Hematopoietic multipotent progenitor cell treated with erythropoietin and hydrocortisone succinate and interleukin-3 and kit ligand, for 4 days (in vitro differentiated cells): ENCODE measurements at places on chromosomes 16 and 17.

- no peak for DNase-seq
These were observed 21.7 kb downstream of the CARHSP1 start for GRCh38 chr16:8847145-8847544.

- no peak for DNase-seq
These were observed 10.1 kb downstream of the GAST start for GRCh38 chr17:41722231-41722630.

- DNase-seq, result no peak
These were observed 1.3 kb downstream of the SRL start for GRCh38 chr16:4240624-4241023.

- no peak for DNase-seq
These were observed 19.1 kb downstream of the SMYD4 start for GRCh38 chr17:1810450-1811103.

DNA sequence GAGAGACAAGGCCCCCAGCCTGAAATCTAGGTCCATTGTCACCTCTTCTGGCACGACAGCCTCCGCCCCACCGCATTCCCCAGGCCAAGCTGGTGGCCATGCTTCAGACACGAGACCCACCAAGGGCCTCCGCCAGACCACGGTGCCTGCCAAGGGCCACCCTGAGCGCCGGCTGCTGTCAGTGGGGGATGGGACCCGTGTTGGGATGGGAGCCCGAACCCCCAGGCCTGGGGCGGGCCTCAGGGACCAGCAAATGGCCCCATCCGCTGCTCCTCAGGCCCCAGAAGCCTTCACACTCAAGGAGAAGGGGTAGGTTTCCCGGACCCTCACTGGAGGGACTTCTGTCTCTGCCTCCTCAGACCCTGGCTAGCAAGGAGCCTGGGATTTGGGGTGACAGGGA is 1.0 kb downstream of the TEDC2 start:
- no peak for DNase-seq

DNA sequence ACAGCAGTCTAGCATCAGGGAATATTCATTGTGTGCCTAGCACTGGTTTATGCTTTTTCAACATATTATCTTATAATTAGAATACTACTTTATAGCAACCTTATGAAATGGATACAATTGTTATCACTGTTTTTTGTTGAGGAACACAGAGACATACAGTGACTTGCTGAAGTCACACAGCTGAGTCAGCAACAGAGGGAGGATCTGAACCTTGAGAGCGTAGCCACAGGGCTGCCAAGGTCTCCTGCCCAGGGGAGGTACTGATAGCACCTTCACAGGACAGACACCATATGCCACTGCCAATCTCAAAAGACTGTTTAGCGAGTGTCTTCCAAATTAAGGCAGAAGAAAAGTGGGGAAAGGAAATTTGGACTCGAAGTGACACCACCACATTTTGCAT is 63.0 kb downstream of the GTF3C1 start:
- no peak for DNase-seq

GRCh38 chr17:6910987-6911603 is 79.6 kb upstream of the TEKT1 start:
- peak; percentile 86 for DNase-seq

DNA sequence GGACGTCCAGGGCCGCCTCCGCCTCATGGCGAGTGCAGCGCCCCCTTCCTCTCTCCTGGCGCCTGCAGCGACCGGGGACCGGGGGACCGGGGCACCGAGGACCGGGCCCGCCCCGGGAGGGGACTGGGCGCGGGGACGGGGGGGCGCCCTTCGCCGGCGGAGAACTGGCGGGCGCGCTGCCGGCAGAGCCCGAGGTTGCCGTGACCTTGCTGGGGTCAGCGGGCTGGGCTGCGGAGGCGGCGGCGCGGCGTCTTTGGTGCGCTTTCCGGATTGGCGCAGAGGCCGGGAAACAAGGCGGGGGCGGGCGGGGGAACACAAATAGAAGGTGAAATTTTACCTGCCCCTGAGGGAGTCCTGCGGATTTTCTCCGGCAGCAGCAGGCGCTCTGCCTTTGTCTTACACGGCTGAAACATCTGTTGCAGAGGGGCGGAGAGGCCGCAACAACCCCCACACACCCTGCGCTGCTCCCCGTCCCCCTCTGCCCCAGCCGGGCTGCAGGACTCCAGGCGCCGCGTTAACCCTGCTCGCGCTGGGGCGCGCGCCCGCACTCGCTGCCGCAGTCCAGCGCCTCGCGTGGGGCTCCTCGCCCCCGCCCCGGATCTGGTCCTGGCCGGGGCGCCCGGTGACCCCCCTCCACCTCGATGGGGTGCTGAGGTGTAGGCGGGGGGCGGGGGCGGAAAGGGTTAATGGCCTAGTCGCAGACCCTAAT is 53.5 kb downstream of the SREBF1 start:
- peak; percentile 66 for DNase-seq

- no peak for DNase-seq
These were observed 31.1 kb downstream of the ADCY7 start for GRCh38 chr16:50297301-50298074.

- DNase-seq, result no peak
These were observed 13.9 kb downstream of the HSDL1 start for GRCh38 chr16:84131117-84131516.

GRCh38 chr17:40936437-40936971 is 942 bp downstream of the KRT23 start:
- DNase-seq, result peak; percentile 4

DNA sequence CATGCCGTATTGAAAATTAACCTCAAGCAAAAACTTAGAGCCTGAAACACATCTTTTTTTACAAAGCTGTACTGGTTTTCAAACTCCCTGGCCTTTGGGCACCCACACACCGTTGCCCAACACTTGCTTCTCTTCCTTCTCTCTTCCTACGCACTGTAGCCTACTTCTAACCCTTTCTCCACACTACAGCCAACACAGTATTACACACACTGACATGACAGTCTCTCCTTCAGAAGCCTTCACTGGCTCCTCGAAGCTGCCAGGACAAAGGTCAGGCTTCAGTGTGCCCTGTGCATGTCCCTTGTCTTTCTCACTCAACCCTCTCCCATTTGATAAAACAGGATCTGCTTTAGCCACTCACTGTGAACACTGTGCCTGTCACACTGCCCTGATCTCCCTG is 8.0 kb downstream of the FANCA start:
- DNase-seq, result no peak

GRCh38 chr16:86992587-86992986 is 324.6 kb downstream of the C16orf95 start:
- no peak for DNase-seq

DNA sequence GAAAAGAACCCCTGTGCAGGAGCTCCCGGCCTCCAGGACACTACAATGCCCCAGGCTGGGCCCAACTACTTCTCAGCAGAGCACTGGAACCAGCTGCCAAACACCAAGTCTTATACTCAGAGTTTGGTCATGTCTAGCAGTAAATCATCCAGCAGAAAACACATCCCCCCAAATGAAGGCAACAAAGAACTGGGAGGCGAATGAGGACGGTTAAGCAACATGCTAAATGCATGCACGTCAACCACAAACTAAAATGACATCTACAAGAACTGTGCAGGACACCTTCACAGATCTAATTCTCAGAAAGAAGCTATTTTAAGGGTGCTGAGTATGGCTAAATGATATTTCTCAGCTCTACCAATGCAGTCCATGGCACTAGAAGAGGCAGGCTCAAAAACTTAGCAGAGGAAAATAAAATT is 7.6 kb upstream of the IRX5 start:
- no peak for DNase-seq

DNA sequence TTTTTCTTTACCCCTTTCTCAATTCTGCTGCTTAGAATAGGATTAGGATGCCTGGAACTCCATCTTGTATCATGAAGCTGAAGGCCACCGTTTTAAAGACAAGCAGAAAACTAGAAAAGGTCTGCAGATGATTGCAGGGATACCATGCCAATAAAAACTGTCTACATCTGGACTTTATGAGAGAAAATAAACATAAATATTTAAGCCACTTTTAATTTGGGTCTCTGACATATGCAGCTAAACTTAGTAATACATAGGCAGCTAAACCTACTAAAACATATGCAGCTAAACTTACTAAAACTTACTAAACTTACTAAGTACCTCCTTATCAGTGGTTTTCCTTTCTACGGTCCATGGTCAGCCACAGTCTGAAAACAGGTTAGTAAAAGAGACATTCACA is 48.4 kb downstream of the FBXL20 start:
- DNase-seq, result peak; percentile 34

- no peak for DNase-seq
These were observed 29.3 kb downstream of the HIC1 start for GRCh38 chr17:2084036-2084765.

DNA sequence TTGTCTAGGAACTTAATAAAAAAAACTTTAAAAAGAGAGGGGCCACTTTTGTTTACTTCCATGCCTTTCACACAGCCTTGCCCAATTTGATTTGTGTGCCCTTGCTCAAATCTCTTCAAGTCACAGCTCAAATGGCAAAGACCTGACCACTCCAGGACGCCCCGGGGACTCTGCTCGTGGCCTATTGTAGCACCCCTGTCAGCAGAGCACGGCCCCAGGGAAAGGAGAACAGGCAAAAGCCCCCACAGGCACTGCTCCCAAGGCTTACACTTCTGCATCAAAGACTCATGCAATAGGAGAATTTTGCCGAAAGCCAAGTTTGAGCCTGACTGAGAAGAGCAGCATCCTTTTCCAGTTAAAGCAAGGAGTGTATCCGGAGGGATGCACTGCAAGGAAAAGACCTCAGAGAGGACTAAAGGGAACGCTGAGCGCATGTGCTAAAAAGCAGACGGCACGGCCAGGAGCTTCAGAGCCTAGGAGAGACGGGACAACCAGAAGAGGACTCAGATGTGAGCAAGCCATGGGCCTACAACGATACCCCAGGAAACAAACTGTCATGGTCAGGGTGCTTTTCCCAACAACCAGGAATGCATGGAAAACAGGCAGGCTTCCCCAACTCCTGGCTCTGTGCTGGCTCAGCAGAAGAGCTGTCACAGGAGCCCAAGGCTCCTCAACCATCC is 8.2 kb downstream of the CREBBP start:
- no peak for DNase-seq

DNA sequence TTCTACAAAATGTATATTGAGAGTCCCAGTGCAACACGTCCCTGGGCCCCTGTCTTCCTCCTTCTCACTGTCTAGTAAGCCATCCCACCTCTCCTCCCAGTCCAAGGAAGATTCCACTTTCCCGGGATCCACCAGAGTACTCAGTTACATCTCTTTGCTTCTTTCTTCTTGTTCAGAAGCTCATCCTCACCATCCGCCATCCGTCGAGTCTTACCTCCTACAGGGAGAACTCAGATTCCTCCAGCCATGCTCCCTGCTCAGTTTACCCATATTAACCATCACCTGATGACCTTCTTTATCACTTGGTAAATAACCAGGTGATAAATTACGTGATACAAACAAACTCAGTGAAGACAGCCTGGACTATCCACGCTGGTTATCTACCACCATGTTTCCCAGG is 57.1 kb downstream of the CYTH1 start:
- DNase-seq, result no peak

GRCh38 chr16:74448990-74449389 is 27.7 kb upstream of the CLEC18B start:
- DNase-seq, result peak; percentile 17

DNA sequence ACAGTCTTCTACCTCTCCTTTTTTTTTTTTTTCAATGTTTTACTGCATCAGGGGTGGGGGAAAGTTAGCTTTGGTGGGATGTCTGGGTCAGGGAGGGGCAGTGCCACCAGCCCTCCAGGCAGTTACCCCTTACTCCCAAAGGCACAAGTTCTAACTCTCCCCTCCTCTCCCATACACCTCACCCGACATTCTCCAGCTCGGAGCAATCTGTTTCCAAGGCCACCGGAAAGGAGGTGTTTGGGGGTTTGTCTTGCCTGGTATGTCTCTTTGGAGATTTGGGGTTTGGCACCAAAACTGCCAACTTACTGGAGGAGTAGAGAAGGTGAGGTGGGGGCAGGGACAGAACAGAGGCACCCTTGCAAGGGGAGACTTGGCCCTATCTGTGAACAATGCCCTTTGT is 4.7 kb downstream of the DLX3 start:
- no peak for DNase-seq

GRCh38 chr16:77977339-77977738 is 45.0 kb upstream of the CLEC3A start:
- peak; percentile 19 for DNase-seq

GRCh38 chr17:18218756-18219415 is 6.5 kb upstream of the LLGL1 start:
- DNase-seq, result no peak

- DNase-seq, result no peak
These were observed 2.0 kb downstream of the RNF40 start for GRCh38 chr16:30764086-30764485.

- peak; percentile 5 for DNase-seq
These were observed 62.3 kb downstream of the PHKB start for GRCh38 chr16:47523342-47524006.

GRCh38 chr16:4692460-4693295 is 684 bp upstream of the NUDT16L1 start:
- DNase-seq, result peak; percentile 38

- no peak for DNase-seq
These were observed 10.5 kb downstream of the GGA2 start for GRCh38 chr16:23499801-23500200.

DNA sequence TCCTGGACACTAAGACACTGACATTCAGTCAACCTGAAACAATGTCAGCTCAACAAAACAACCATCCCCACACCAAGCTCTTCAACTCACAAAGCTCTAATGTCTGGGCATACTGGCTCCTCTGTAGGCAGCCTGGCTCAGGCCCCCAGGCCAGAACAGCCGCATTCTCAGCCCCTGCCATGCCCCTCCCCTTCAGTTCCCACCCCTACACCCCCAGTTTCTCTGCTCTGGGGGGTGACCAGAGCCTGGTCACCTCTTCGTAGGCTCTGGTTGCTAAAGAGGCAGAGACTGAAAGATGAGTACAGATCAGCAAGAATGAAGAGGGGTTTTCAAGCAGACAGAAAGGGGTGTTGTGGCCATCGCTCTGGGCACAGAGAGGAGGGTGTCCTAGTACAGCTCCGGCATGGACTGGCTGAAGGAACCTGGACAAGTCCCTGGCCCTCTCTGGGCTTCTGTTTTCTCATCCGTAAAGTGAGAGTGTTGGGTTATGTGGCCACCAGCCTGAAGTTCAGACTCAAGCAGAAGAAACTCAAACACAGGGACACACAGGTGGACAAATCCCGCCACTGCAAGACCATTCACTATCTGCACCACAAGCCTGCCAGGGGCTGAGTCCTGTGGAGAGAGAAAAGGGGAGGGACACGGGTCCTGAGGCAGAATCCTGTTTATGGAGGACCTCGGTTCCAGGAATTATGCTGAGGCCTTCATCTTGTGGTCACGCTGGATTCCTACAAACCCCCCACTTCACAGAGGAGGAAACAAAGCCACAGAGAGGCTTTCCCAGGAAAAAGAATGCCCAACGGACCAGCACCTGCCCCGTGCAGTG is 987 bp upstream of the SLC4A1 start:
- no peak for DNase-seq
